GF-D8 (cell line): ENCODE measurements at places on chromosomes 3 and 15.

DNA sequence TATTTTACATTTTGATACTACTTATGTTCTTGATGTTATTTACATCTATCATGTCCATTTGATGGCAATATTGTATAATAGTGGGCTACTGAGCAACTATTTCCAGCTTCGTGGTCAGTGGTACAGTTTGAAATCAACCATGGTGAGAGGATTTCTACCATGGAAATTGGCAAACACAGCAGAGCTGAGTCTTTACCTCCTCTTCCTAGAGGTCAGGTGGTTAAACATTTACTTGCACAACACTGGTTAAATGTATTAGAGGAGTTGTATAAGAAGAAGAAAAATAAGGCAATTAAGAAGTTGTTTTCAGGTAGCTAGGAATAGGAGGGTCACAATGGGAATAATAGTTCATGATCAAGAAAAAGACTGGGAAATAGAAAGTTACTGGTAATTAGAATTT lies 7.2 kb upstream of the PPM1L start:
- no peak for DNase-seq

DNA sequence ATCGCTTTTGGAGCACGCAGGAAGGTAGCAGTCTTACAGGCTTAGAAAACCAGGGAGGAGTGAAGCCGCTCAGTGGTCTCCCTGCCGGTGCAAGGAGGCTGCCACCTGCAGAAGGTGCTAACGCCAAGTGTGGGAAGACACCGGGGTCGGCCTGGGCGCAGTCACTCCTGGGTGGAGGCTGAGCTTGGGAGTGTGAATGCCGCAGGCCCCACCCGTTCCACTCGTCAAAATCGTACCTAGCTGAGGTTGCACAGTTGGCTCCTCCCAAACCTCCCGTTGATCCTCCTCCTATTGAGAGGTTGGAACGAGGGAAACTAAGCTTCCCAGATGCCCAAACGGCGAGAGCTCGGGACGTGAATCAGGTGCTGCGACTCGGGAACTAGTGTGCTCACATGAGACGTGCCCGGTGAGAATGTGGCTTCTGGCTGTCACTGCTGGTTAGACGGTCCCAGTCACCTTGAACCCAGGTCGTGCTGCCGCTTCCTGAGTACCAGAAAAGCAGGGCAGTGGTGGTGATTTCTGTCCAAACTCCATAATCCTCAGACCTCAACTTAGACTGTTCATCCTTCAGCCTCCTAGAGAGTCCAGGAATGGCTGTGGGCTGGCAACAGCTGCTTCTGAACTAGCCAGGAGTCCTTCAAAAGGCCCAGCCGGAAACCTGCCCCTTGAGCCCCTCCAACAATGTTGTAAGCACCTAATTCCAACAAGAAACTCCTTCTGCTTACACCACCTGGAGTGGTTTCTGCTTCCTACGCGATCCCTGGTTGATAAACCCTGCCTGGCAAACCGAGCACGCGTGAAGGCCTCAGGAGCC lies 156.0 kb downstream of the XXYLT1 start:
- no peak for DNase-seq

- DNase-seq = no peak
These were observed 63.1 kb upstream of the BOC start for GRCh38 chr3:113148284-113148683.

DNA sequence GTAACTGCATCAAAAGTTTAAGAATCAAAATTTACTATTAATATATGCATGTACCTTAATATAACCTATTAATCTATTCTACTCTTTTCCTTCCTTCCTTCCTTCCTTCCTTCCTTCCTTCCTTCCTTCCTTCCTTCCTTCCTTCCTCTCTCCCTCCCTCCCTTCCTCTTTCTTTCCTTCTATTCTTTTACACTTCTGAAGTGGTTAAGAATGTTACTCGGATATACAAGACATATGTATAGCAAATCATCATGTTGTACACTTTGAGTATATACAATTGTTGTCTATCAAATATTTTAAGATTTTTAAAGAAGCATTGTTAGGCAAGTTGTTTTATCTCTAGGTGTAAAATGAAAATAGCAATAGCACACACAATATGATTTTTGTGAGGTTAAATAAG lies 713.1 kb upstream of the NAALADL2 start:
- DNase-seq = no peak

DNA sequence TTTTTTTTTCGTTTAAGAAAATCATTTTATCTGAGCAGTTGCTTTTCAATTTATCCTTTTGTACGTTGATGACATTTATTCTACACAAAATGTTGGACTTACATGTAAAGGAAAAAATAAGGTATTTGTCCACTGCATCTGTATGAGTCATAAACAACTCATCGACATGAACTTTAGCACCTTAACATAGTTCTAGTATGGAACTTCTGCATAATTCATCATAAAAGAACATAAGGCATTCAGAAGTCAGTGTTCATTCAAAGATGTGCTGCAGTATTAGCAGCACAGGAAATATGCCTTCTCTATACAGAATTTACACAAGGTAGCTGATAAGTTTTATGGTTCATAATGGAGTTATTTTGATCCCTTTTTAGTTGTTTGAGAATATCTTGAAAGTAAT lies 801.6 kb downstream of the CADM2 start:
- no peak for DNase-seq
